Activated effector memory CD4-positive, alpha-beta T cell treated with Interleukin-2 at 50 U/mL for 16 hours (primary cell): ENCODE measurements at places on chromosomes 6 and 20.

DNA sequence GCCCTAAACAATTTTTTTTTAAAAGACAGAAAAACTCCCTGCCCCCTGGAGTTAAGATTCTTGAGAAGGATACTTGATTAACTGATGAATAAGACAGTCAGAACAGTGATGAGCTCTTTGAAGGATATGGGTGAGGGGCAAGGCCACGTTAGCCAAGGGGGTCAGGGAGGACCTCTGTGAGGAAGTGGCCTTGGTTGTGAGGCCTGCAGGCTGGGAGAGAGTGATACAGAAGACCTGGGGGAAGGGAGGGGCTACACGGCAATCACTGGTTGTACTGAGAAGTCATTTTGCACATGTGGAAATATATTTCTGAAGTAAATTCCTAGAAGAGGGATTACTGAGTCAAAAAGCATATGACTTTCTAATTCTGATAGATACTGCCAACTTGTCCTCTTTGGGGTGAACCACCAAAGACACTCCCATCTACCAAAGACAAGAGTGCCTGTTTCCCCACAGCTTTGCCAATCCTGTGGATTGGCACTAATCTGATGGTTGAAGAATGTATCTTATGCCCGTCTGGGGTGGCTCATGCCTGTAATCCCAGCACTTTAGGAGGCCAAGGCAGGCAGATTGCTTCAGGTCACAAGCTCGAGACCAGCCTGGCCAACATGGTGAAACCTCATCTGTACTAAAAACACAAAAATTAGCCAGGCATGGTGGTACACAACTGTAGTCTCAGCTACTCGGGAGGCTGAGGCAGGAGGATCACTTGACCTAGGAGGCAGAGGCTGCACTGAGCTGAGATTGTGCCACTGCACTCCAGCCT, 22.3 kb upstream of the BCAS4 start:
- no peak for DNase-seq

GRCh38 chr6:32092760-32093497, 16.2 kb downstream of the TNXB start:
- DNase-seq = no peak

DNA sequence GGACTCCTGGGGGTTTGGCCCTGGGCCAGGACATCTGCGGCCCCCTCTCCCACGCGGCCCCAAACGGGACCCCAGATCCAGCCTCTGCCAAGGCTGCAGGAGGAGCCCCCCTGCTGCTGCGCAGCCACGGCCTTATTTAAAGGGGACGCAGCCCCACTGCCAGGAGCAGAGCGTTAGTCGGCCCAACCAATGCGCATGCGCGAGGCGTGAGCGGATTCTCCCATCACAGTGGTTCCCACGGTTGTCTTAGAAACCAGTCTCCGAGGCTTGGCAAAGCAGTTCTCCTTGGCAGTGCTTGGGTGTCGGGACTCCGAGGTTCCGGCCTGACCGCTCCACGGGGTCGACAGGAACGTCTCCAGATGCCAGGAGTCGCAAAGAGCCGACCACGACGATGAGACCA, 288.3 kb upstream of the ZNF337 start:
- DNase-seq = no peak

DNA sequence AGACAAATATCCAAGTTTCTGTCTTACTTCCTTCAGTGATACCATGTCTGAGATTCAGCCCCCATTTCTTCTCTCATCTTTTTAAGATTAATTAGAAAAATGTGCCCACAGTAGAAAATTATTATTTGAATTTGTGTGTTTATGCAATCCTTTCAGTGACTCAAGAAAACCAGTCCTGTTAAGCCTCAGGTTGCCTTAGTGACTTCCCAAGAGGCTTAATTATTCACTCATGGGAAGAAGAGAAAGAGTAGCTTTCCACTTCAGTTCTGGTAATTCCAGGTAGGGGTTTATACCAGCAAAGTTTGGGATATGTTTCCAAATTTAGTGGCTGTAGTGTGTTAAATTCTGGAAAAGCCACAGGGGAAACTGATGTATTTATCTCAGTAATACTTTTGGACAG, 149.1 kb downstream of the RIMS1 start:
- DNase-seq = no peak

- no peak for DNase-seq
Observed at GRCh38 chr20:43549416-43550065, 9.3 kb upstream of the SGK2 start.

GRCh38 chr6:42428326-42429041, 23.2 kb downstream of the TRERF1 start:
- DNase-seq = peak; percentile 36

DNA sequence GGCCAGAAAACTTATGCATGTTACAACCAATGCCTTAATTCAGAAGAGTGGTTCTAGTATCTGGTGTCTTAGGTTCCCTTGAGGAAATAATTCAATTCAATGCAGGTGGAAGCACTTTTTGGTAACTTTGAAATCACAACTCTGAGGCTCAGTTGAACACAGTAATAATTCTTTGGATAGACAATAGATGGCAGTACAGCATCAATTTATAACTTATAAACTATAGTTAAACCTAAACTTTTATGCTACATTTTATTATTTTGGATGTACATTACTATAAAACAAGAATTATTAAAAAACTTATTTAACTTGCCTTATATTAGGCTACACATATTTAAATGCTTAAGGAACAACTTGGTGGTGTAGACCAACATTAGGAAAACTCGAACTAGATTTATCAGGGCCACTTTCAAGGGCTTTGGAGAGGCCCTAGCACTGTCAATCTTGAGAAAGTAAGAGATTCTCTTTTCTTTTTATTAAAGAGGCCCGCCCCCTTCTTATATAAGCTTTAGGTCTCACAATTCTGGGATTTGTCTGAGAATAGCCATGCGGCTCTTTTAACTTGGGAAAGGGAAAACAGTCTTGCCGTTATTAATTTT, 85.9 kb downstream of the CRYBG1 start:
- no peak for DNase-seq

- no peak for DNase-seq
Observed at GRCh38 chr20:59825563-59825920, 107.9 kb downstream of the SYCP2 start.

DNA sequence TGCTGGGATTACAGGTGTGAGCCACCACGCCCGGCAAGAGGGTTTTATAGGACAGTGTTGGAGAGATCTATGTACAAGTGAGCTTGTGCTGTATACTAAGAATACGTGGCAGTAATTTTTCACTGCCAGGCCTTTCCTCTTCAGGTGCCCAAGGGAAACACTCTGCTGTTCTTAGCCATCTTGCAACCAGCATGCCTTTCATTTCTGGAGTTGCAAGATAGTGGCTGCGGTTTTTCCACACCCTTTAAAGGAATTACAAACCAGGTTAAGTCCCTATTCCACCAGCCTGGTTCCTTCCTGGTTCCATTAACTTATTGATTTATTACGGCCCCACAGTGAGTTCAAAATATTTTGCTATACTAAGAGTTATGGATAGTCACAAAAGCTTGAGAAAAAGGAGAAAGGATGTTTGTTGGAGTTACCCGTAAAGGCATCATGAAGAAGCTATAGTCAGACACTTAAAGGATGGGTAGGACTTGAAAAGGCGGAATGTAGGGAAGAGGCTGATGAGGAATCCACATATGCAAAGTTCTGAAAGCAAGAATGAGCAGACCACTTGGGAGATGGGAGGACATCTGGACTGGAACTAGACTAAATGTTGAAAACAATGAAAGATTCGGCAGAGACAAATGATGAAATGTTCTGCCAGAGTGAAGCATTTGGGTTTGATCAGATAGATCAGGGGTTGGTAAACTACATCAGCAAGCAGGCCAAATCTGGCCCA, 61.4 kb upstream of the ASIP start:
- no peak for DNase-seq

GRCh38 chr6:129683601-129684322, 26.2 kb downstream of the ARHGAP18 start:
- DNase-seq = peak; percentile 45

DNA sequence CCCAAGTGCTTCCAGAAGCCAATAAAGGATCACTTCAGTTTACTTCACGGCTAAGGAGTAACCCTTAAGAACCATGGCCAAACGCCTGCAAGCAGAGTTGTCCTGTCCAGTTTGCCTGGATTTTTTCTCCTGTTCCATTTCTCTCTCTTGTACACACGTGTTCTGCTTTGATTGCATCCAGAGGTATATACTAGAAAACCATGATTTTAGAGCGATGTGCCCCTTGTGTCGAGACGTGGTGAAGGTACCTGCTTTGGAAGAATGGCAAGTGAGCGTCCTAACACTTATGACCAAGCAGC, 2.5 kb downstream of the RFPL4B start:
- DNase-seq = no peak

DNA sequence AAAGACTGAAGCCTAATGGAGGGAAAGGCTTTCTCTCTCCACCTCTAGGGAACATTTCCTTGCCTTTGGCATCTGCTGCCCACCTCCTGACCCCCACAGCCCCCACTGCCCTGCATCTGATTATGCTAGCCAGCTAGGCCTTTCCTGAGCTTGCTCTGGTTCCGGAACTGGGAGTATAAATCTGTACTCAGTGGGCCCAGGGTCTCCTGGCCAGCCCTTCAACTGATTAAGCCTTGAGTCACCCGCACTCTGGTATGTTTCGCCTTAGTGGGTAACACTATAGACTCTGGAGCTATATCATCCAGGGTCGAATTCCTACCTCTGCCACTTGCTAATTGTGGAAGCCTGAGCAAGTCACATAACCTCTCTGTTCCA, 45.6 kb upstream of the RIPOR2 start:
- no peak for DNase-seq

GRCh38 chr6:136960781-136961180, 38.7 kb downstream of the SLC35D3 start:
- DNase-seq = no peak

GRCh38 chr6:56827908-56828649, 126.8 kb upstream of the BEND6 start:
- no peak for DNase-seq

DNA sequence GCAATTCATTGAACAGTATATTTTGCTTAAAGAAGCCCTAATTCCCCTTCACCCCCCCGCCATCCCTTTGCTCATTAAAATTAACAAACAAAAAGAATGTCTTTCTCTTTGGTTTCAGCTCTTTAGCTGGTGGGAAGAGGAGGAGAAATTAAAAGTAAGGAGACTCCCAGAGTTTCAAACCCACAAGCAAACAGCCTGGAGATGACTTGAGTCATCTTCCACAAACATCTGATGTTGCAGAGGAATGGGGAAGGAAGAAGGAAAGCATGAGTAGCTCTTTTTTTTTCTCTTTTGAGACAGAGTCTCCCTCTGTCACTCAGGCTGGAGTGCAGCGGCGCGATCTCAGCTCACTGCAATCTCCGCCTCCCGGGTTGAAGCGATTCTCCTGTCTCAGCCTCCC, 189.6 kb downstream of the ADAT2 start:
- DNase-seq = no peak
